ENCODE measurements at places on chromosomes 4 and X.

DNA sequence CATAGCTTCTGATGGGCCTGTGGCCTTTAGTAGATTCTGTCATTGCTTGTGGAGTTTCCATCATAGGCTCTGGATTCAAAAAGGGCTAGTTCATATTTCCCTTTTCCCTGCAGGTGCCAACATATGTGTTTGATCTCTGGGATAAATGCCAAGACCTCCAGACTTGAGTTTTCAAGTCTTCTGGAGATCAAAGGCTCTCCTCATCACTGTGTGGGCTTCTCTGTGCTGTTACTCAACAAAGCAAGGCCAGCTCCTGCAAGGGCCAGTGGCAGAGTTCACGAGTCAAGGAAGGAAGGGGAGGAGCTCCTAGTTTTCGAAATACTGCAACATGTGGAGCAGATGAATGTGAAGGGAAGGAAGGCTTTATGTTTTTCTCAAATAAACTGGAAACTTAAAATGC is 62.7 kb upstream of the SCML1 start:
- DNase-seq = no peak

- no peak for DNase-seq
Measured at GRCh38 chr4:147799986-147800555, 68.2 kb downstream of the ARHGAP10 start.

DNA sequence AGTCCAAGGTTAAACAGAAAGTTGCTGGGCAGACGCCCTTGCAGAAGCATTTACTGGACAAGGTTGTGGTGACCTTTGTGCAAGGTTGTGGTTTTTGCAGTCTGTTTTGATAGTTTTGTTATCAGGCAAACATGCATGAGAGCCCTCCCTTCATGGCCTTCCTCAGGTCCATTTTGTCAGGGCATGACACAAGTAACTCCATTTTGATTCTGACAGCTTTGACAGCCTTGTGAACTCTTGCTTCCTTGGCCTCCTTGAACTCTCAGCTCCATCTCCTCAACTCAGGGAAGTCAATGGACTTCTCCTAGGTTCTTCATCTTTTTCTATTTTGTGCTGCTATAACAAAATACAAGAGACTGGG is 97.7 kb downstream of the CEP44 start:
- DNase-seq = no peak

DNA sequence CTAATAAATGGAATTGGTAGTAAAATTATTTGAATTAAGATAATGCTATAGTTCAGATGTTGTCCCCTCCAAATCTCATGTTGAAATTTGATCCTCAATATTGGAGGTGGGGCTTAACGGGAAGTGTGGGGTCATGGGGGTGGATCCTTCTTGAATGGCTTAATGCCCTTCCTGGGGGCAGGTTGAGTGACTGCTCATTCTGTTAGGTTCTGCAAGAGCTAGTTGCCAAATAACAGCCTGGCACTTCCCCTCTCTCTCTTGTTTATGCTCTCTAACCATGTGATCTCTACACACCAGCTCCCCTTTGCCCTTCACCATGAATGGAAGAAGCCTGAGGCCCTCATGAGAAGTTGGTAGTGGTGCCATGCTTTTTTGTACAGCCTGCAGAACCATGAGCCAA is 724.8 kb upstream of the FTHL17 start:
- no peak for DNase-seq

DNA sequence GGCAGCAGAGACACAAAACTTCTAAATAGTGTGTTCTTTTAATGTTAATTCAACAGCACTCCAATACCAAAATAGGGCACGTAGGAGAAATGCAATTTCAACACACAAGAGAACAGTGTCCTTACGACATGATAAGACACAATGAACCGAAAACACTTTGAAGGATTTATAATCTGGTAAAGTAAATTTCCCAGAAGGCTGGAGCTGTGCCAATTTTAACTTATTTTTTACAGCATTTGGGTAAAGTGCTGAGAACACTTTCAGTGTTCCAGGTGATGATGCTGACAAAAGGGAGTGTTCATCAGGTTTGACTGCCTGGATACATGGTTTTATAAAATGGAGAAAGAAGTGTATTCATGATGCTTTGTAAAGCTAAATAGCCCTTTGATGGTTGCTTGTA is 76.5 kb downstream of the MAPK10 start:
- no peak for DNase-seq

DNA sequence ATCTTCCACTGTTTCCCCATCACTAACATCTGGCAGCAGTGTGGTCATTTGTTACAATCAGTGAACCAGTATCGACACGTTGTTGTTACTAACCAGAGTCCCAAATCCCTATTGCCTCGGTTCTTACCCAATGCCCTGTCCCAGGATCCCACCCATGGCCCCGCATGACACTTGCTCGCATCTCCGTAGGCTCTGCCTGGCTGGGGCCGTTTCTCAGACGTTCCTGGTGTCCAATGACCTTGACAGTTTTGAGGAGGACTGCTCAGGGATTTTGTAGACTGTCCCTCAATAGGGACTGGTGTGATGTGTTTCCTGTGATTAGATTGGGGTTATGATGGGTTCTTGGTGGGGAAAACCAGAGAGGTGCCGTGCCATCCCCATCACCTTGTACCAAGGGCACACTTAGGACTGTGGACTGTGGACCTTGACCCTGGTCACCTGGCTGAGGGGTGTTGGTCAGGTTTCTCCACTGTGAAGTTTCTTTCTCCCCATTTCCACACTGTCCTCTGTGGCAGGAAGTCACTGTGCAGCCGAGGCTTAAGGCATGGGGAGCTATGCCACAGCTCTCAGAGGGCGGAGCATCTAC is 108.4 kb downstream of the ADRA2C start:
- no peak for DNase-seq

- no peak for DNase-seq
Measured at GRCh38 chr4:54719378-54719777, 61.6 kb downstream of the KIT start.

- no peak for DNase-seq
Measured at GRCh38 chr4:162151386-162151785, 12.4 kb downstream of the FSTL5 start.

- no peak for DNase-seq
Measured at GRCh38 chr4:2817137-2817536, 24.3 kb downstream of the SH3BP2 start.

GRCh38 chr4:189497516-189497915 is 443.2 kb upstream of the FRG1 start:
- no peak for DNase-seq

GRCh38 chr4:8332038-8332857 is 62.7 kb downstream of the HTRA3 start:
- DNase-seq = no peak

DNA sequence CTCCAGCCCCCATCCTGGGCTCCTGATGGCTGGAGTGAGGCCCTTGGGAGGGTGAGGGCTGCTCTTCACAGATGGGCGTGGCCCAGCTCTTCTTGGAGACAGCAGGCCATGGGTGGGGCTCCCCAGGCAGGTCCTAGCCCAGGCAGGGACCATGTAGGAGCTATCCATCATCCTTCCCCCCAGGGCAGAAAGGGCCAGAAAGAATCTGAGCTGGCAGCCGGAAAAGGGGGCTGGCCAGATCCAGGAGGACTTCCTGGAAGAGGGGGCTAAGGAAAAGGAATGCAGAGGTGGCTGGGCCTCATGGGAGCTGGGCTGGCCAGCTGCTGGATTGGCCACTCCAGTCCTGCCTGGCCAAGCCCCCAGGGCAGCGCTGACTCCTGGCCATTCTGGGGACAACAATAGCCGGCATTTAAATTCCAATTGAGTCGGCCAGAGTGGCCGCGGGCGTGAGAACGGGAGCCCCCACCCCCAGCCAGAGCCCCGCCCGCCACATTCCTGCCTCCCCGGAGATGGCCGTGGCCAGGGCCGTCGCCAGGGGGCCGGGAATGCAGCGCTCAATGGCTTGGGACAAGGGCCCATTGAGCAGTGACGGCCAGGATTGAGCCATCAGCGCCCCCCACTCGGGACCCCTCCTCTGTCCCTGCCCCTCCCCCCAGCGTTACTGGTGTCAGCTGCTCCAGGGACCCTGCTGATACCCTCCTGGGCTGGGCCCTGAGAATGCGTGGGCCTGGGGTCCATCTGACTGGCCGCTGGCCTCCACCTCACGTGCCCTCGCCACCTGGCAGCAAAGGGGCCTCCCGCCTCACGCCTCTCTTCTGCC is 15.1 kb upstream of the FGFR3 start:
- no peak for DNase-seq

DNA sequence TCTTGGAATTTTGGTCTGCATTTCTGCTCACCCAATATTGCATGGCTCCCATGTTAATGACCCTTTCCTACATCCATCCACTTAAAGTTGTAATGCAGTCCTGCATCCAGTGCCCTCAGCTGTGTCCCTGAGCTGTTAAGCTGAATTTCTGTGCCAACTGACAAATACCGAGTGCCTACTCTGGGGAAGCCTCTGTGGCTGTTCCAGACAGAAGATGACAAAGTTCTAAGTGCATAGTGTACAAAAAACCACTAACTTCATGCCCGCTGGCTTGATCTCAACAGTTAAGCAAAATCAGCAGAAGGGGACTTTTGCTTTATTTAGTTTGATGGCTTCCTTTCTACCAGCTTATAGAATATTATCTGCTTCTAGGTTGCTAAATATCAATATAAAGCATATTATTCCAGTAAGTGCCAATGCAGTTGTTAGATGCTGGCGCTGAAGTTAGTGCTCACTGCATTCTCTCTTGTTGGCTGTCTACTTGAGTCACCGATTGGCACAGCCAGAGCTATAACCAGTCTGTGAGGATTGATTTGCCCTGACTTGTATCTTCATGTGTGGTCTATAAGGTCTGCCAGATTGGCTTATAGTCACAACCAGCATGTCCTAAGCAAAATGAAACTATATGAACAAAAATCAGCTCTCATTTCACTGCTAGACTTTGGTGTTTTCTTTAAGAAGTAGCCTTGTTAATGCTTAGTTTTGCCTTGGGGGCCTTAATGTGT is 98.9 kb downstream of the KLHL8 start:
- DNase-seq = no peak

- DNase-seq = no peak
Measured at GRCh38 chr4:1991087-1991486, 17.7 kb downstream of the NELFA start.

DNA sequence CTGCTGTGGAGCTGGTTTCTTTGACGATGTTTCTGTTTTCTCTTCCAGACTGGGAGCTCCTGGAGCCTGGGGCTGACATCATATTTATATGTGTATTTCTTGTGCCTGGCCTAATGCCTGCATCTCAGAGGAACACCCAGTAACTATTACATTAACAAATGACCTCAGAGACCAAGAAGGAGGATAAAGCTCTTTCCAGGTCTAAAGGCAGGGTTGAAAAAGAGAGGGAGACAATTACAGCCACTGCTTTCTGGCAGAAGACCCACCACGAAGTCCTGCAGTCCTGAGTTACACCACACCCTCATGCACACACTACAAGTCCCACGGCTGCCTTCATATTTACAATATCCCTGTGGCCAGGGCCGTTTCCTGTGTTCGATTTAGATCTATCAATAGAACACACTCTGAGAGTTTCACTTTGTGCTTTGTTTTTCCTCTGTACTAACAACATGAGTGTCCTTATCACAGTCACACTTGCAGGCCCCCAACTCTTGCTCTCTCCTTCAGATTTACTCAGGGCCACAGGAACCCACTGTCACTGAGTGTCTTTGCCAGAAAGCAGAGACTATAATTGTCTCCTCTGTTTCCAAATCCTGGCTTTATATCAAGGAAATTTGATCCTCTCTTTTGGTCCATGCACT is 535.5 kb downstream of the MID1IP1 start:
- DNase-seq = no peak
